ENCODE measurements at places on chromosomes 11 and 22.

DNA sequence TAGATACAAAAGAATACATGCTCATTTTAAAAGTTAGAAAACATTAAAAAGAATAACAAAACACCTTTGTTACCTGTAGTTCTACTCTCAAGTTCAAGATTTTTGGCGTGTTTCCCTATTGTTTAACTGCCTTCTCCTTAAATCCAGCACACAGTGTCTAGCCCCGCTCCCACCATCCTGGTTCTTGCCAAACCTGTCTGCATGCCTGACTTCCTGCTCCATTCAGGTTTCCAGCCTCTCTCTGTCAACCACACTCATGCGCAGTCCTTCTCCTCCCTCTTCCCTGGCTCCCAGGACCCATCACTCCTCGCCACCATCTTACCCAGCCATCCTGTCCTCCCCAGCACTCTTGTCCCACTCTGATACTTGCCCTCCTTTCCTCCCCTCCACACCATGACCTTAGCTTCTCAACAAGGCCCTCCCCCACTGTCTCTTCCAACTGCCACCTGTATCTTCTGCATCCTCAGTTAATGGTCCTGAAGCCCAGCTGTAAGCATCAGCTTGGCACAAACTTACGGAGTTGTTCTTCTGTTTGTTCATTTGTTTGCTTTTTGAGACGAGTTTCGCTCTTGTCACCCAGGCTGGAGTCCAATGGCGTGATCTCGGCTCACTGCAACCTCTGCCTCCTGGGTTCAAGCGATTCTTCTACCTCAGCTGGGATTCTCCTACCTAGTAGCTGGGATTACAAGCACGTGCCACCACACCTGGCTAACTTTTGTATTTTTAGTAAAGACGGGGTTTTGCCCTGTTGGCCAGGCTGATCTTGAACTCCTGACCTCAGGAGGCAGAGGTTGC, 7.5 kb upstream of the MYH9 start:
- DNase-seq, result no peak

GRCh38 chr11:134652586-134653255, 240.7 kb upstream of the B3GAT1 start:
- no peak for DNase-seq

- peak; percentile 31 for DNase-seq
Observed at GRCh38 chr22:26995235-26995634, 337.8 kb downstream of the MIAT start.

DNA sequence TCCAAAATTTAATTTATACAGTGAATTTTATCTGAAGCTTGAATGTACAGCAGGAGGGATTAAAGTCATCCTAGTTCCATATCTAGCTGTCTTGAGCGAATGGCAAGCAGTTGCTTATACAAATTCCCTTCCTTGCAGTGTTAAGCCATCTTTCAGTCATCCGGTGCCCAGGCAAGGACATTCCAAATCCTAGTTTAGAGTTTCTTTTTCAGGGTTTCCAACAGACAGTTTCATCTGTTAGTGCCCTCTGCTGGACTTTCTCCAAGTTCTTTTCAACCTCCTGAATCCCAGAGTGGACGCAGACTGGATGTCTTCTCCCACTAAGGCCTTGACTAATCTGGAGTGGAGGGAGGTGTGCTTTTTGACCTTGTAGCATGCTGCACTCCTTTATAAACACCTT, 45.4 kb downstream of the GRAMD1B start:
- peak; percentile 16 for DNase-seq

- no peak for DNase-seq
Observed at GRCh38 chr11:88171982-88172381, 3.3 kb downstream of the RAB38 start.

DNA sequence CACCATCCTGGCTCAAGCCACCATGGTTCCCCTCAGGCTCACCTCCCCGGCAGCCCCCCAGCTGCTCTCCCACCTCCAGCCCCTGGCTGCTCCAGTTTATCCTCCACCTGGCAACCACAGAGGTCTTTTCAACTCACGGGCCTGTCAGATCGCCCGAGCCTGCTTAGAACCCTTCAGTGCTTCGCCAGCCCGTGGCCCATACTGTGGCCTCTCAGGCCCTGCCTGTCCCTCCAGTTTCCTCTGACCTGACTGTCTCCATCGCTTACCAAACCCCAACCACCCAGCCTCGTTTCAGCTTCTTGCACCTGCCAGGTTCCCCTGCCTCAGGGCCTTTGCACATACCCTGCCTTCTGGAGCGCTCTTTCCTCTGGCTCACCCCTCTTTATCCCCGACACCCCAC, 6.9 kb downstream of the KCNC1 start:
- DNase-seq, result no peak

GRCh38 chr22:26210334-26210733, 41.1 kb downstream of the SEZ6L start:
- no peak for DNase-seq

GRCh38 chr11:97351939-97352338, 962.1 kb downstream of the JRKL start:
- DNase-seq, result no peak

DNA sequence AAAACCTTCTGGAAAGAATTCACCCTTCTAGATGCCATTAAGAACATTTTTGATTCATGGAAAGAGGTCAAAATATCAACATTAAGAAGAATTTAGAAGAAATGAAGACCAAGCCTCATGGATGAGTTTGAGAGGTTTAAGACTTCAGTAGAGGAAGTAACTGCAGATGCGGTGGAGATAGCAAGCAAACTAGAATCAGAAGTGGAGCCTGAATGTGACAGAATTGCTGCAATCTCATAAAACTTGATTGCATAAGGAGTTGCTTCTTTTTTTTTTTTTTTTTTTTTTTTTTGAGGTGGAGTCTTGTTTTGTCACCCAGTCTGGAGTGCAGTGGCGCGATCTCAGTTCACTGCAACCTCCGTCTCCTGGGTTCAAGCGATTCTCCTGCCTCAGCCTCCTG, 51.6 kb downstream of the MS4A13 start:
- DNase-seq, result no peak

- no peak for DNase-seq
Observed at GRCh38 chr11:78567209-78567608, 7.5 kb downstream of the NARS2 start.

DNA sequence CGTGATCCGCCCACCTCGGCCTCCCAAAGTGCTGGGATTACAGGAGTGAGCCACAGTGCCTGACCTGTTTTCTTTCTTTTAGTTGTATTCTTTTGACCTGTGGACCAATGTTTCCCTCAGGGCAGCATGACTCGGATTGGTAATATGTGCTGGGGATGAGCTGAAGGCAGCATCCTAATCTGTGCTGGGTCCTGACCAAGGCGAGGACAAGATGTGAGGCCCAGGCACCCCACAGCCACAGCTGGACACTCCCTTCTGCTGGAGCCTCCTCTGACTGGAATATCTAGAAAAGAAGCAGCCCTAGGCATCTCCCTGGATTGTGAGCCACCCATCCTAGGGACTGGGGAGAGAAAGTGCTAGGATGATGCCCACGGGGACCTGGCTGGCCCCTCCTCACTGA, 105.4 kb downstream of the PDE2A start:
- DNase-seq, result no peak

GRCh38 chr22:42324990-42325710, 54.7 kb upstream of the TCF20 start:
- peak; percentile 53 for DNase-seq

Measured in NCI-H1092 treated with DMSO at 0.1 percent for 48 hours (cell line).